SJSA1 (cell line): ENCODE measurements at places on chromosomes 4 and X. TPM values are rescaled to one million over a fixed set of nuclear protein-coding genes. Genes with fewer than 3 reads are reported as not detected.

The SOWAHD gene
- 0.19 and 1.6 TPM in 2 replicates for total RNA-seq

The GRIPAP1 gene
- total RNA-seq = 17.0 and 19.5 TPM in 2 replicates

The CRMP1 gene
- total RNA-seq = not detected in 2 replicates

The SPANXC gene
- total RNA-seq = 1.0 and 4.4 TPM in 2 replicates

The SPATA4 gene
- total RNA-seq = not detected in 2 replicates

The MAGEC2 gene
- not detected in 2 replicates for total RNA-seq

The MSX1 gene
- total RNA-seq = 10.9 and 11.9 TPM in 2 replicates

The TRIM60 gene
- not detected in 2 replicates for total RNA-seq

The FAM156A gene
- 14.1 and 15.0 TPM in 2 replicates for total RNA-seq

The GPR101 gene
- total RNA-seq = not detected in 2 replicates

The MAGEA12 gene
- not detected in 2 replicates for total RNA-seq

The PDGFC gene
- 63.0 and 73.1 TPM in 2 replicates for total RNA-seq

The ZAR1 gene
- total RNA-seq = not detected in 2 replicates

DNA sequence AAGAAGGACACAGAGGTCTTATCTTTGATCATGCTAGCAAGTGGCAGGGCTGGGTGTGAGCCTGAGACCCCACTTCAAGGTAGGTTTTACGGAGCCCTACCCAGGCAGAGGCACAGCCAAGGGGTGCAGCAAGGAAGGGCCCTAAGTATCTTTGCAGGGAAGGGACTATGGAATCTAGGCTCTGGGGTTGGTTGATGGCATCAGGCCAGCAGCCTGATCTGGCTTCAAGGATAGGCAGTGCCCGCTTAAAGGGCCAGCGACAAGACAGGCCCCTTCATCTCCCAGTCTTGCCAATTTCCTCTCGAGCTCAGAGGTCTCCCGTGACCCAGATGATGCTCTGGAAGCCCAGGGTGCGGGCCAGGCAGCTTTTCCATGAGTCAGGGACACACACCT, 5.8 kb downstream of the ABLIM2 start:
- H3K27me3 ChIP-seq = peaks cover 65% of the 10 kb centered on the region
- H3K4me1 ChIP-seq = peaks cover under 1% of the 10 kb centered on the region; the same call in 1 of the 2 replicates
- no peaks in the 10 kb centered on the region for H3K36me3 ChIP-seq
- no peak for DNase-seq
- H3K4me3 ChIP-seq = no peak overlapping the region

- H3K4me1 ChIP-seq = no peaks in the 10 kb centered on the region
- no peaks in the 10 kb centered on the region for H3K36me3 ChIP-seq
- no peaks in the 10 kb centered on the region for H3K27me3 ChIP-seq
- no peak overlapping the region for H3K4me3 ChIP-seq
These were observed 222.4 kb downstream of the HHIP start for GRCh38 chr4:144868309-144868708.

GRCh38 chr4:110512901-110513300, 36.9 kb downstream of the ENPEP start:
- DNase-seq = no peak
- H3K27ac ChIP-seq = no peak overlapping the region
- peaks cover 9% of the 10 kb centered on the region for H3K4me1 ChIP-seq

- H3K4me1 ChIP-seq = peaks cover 12% of the 10 kb centered on the region
- H3K4me3 ChIP-seq = no peak overlapping the region
- no peaks in the 10 kb centered on the region for H3K27me3 ChIP-seq
- DNase-seq = no peak
- peaks cover 26% of the 10 kb centered on the region for H3K36me3 ChIP-seq
These were observed 102.1 kb upstream of the TENM3 start for GRCh38 chr4:182141061-182141460.

- H3K27ac ChIP-seq = no peak overlapping the region
- H3K27me3 ChIP-seq = peaks cover 3% of the 10 kb centered on the region; the same call in 1 of the 2 replicates
- no peaks in the 10 kb centered on the region for H3K36me3 ChIP-seq
- no peak for DNase-seq
- H3K4me1 ChIP-seq = no peaks in the 10 kb centered on the region
These were observed 65.8 kb upstream of the GPRIN3 start for GRCh38 chr4:89373394-89373793.

GRCh38 chr4:157072002-157072401, 3.9 kb upstream of the GLRB start:
- peak; percentile 21 for DNase-seq
- peaks cover 2% of the 10 kb centered on the region; the same call in 1 of the 2 replicates for H3K36me3 ChIP-seq
- H3K4me3 ChIP-seq = no peak overlapping the region
- H3K27ac ChIP-seq = no peak overlapping the region
- no peaks in the 10 kb centered on the region for H3K27me3 ChIP-seq

GRCh38 chr4:109022961-109023360, 260.1 kb upstream of the ETNPPL start:
- H3K36me3 ChIP-seq = no peaks in the 10 kb centered on the region
- DNase-seq = no peak

- no peak overlapping the region for H3K4me3 ChIP-seq
- peaks cover 24% of the 10 kb centered on the region for H3K4me1 ChIP-seq
- H3K27ac ChIP-seq = no peak overlapping the region
- DNase-seq = peak; percentile 41
- no peaks in the 10 kb centered on the region for H3K36me3 ChIP-seq
These were observed 107.6 kb upstream of the C1QTNF7 start for GRCh38 chr4:15320121-15320678.

- H3K27ac ChIP-seq = no peak overlapping the region
- no peak for DNase-seq
- H3K27me3 ChIP-seq = no peaks in the 10 kb centered on the region
- H3K4me3 ChIP-seq = no peak overlapping the region
- no peaks in the 10 kb centered on the region for H3K4me1 ChIP-seq
These were observed 10.9 kb downstream of the NAT8L start for GRCh38 chr4:2069986-2070385.

DNA sequence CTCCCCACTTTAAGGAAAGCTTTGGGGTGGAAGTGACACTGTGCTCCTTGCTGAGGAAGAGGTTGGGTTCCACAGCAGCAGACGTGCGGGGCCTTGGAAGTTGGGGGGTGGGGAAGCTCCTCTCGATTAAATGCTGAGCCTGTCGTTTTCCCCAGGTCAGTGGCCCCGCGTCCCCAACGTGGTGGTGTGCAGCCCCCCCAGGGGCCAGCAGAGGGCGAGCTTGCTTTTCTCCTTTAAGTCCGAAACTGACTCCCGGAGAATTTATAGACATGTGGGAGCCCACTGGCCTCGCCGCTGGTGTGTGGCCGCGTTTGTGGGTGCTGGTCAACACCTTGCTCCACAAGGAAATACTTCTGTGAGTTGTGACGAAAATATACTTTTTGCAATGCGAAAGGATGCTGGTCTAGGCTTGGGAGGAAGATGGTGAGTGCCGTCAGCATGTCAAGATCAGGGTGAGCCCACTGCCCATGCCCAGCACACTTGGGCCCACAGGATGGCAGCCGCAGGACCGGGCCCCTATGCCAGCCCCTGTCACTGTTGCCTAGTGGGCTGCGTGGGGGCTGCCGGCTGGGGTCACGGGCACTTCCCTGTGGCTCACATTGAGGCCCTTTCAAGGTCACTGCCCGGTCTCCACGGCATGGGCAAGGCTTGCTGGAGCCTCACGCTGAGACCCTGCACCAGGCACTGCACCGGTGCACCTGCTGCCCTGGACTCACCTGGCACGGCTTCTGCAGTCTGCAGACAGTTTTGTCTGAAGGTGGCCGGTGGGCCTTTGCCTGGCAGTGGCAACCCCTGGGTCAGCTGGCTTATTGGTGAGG, 9.4 kb downstream of the UVSSA start:
- no peaks in the 10 kb centered on the region for H3K4me1 ChIP-seq
- DNase-seq = no peak
- H3K27ac ChIP-seq = no peak overlapping the region
- no peaks in the 10 kb centered on the region for H3K27me3 ChIP-seq
- no peak overlapping the region for H3K4me3 ChIP-seq

- H3K4me1 ChIP-seq = peaks cover 9% of the 10 kb centered on the region
- H3K4me3 ChIP-seq = no peak overlapping the region
- H3K27me3 ChIP-seq = no peaks in the 10 kb centered on the region
- no peaks in the 10 kb centered on the region for H3K36me3 ChIP-seq
- no peak for DNase-seq
These were observed 320.7 kb upstream of the FTHL17 start for GRCh38 chrX:31392513-31392912.

- H3K27me3 ChIP-seq = no peaks in the 10 kb centered on the region
- peak overlapping the region; percentile 33; the same call in 1 of the 2 replicates for H3K27ac ChIP-seq
- H3K36me3 ChIP-seq = no peaks in the 10 kb centered on the region
- no peak overlapping the region for H3K4me3 ChIP-seq
- DNase-seq = peak; percentile 79
These were observed 980 bp upstream of the GIMD1 start for GRCh38 chr4:106369456-106370060.

DNA sequence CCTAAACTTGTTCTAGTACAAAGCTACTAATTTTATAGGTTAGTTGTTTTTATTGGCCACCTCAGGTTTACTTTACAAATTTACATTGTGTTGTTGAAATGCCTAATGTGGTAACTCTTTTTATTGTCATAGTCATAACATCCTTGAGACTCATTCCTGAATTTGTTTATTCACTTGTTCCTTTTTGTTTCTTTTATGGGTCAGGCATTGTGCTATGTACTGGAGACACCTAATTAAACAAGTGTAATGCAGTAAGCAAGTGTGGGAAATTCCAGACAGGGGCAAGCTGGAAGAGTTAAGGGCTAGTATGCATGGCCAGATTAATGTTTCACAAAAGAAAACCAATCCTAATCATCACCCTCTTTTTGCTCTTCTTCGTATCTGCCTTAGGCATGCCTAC, 30.5 kb upstream of the TTC29 start:
- H3K4me3 ChIP-seq = no peak overlapping the region
- no peak for DNase-seq
- H3K27me3 ChIP-seq = no peaks in the 10 kb centered on the region
- H3K27ac ChIP-seq = no peak overlapping the region
- H3K4me1 ChIP-seq = no peaks in the 10 kb centered on the region

GRCh38 chrX:48976086-48976485, 4.4 kb upstream of the KCND1 start:
- 0 out of 2 replicates have a peak, but pooled peaks cover 2% of the 10 kb centered on the region for H3K4me1 ChIP-seq
- no peaks in the 10 kb centered on the region for H3K36me3 ChIP-seq
- no peak overlapping the region for H3K4me3 ChIP-seq
- H3K27me3 ChIP-seq = no peaks in the 10 kb centered on the region

DNA sequence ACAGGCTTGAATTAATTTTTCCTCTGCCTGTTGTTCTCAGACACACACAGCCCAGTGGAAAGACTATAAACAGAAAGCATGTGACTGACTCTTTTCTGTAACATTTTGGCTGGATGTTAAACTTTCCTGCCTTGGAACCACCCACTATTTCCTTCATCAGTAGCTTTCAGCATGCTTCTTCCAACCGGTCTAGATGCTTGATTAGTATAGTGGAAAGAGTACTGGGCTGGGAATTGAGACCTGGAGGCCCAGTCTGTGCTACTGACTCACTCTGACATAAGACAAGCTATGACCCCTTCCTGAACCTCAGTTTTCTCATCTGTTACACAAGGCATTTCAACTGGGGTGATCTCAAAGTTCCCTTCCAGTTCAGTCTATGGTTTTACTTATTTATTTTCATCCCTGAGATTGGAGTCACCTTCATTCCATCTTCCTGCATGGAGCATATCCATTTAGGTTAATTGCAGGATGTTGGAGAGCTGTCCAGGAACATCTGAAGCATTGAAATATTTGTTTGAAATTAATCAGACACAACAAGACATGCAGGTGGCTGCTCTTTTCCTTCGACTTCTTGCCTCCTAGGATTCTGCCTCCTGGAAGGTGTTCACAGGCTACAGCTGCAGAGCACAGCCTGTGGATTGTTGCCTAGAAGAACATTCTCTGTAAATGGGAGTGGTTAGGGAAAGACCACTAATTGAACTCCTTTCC, 173.4 kb downstream of the RTL9 start:
- no peaks in the 10 kb centered on the region; the same call in 1 of the 2 replicates for H3K4me1 ChIP-seq
- no peak overlapping the region for H3K4me3 ChIP-seq
- H3K27ac ChIP-seq = no peak overlapping the region
- no peaks in the 10 kb centered on the region for H3K36me3 ChIP-seq
- no peaks in the 10 kb centered on the region for H3K27me3 ChIP-seq

DNA sequence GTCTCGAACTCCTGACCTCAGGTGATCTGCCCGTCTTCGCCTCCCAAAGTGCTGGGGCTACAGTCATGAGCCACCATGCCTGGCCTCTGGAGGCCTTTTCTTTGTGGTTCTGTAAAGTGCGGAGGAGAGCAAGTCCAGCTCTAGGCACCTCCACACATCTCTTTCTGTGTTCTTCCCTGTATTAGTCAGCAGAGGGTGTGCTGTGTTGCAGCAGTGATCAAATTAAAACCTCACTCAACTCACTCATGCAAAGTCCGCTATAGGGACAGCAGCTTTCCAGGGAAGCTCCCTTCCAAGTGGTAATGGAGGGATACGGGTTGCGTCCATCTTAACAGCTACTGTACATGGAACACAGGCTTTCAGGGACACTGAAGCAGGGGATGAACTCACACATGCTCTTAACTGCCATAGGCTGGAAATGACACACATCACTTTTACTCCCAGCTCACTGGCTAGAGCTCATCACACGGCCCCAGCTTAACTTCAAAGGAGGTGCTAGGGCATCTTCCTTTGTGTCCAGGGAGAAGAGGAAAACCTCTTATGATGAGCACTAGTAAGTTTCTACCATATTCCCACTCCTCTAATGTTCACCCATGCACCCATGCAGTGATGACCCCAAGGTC, 36.0 kb upstream of the CCNG2 start:
- no peak for DNase-seq
- H3K27ac ChIP-seq = no peak overlapping the region
- H3K4me1 ChIP-seq = no peaks in the 10 kb centered on the region
- peaks cover 12% of the 10 kb centered on the region; the same call in 1 of the 2 replicates for H3K27me3 ChIP-seq
